ENCODE measurements at places on chromosomes 1 and 21.

GRCh38 chr1:222829868-222830267 is 15.0 kb downstream of the DISP1 start:
- DNase-seq = no peak

DNA sequence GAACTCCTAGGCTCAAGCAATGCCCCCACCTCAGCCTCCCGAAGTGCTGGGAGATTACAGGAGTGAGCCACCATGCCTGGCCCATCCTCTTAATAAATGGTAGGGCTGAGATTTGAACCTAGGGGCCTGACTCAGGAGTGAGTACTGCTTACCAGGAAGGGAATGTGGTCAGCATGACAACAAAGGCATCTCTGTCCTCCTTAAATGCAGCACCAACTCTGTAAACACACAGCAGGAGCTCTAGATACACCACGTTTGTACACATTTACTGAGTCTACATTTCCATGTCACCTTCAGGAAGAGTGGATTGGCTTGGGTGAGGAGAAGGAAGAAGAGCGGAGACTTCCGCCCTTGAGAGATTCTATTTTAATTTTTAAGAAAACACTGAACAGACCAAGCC is 38.5 kb downstream of the HIVEP3 start:
- DNase-seq = no peak

GRCh38 chr1:28313702-28314546 is 14.9 kb upstream of the MED18 start:
- no peak for DNase-seq

- DNase-seq = no peak
Observed at GRCh38 chr1:160657250-160657781, 10.5 kb upstream of the SLAMF1 start.

- peak; percentile 51 for DNase-seq
Observed at GRCh38 chr21:41045534-41046268, 122.3 kb upstream of the BACE2 start.

DNA sequence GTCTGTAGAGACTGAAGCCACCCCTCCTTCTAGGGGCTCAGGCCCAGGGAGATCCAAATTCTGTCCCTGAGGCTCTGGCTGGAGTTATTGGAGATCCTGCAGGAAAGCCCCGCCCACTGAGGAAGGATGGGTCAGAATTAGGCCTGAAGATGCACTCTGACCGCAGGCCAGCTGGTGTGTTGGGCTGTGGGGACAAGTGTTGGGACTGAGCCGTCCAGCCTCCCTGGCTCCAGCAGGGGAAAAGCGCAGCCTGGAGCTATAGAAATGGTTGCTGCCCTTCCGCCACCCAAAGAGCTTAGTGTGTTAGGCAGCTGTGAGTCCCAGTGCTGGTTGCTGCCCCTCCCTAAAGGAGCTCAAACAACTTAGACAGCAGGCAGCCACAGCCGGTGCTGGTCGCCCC is 33.0 kb upstream of the PRRX1 start:
- no peak for DNase-seq

- peak; percentile 4 for DNase-seq
Observed at GRCh38 chr1:92851729-92852128, 19.9 kb downstream of the RPL5 start.

GRCh38 chr1:202010180-202011015 is at the start of gene ELF3:
TSS of gene ELF3 (plus strand) at chr1:202010587. CDS start at chr1:202011137, 550 bp downstream.
- peak; percentile 95 for DNase-seq

GRCh38 chr21:33377221-33377920 is 25.8 kb upstream of the IFNGR2 start:
- no peak for DNase-seq

GRCh38 chr1:232340446-232340845 is 289.5 kb downstream of the SIPA1L2 start:
- DNase-seq = no peak

GRCh38 chr1:95984798-95985374 is 736.7 kb upstream of the PTBP2 start:
- no peak for DNase-seq

- no peak for DNase-seq
Observed at GRCh38 chr1:41356752-41357151, 4.5 kb upstream of the FOXO6 start.

GRCh38 chr1:197685785-197686184 is 89.5 kb downstream of the DENND1B start:
- DNase-seq = no peak

DNA sequence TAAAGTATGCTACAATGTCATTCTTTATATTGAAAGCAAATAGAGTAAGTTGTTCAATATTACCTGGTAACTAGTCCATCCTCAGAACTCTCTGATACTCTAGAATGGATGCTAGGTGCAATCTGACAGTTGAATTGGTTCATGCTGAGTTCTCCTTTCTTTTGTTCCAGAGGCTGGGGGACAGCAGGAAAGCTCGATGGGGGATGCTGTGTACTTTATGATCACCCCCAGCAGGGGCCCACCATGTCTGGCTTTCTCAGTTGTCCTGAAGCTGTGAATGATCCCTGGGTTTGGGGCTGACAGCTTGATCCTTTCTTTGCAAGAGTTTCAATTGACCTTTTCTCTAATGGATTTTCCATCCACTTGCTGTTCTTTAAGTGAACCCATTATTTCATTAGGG is 22.5 kb downstream of the FMN2 start:
- DNase-seq = no peak

DNA sequence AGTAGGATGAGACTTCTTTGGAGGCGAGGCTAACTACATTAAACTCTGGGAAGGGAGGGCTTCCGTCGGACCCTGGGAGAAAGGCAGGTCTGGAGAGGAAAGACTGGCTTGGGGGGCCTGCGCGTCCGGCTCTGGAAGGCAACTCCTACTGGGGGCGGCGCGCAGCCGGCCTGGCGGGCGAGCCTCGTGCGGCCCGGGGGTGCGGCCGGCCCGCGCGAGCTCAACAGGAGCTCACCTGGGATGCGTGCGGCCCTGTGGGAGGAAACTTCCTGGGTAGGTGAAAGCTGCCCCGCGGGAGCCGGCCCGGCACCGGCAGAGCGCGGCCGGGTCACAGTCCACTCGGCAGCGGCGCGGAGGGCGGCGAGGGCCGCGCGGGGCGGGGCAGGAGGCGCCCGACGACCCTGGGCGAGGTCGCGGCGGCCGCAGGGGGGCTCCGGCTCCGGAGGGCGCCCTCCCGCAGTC is 449 bp downstream of the EPS15 start:
- DNase-seq = peak; percentile 26

DNA sequence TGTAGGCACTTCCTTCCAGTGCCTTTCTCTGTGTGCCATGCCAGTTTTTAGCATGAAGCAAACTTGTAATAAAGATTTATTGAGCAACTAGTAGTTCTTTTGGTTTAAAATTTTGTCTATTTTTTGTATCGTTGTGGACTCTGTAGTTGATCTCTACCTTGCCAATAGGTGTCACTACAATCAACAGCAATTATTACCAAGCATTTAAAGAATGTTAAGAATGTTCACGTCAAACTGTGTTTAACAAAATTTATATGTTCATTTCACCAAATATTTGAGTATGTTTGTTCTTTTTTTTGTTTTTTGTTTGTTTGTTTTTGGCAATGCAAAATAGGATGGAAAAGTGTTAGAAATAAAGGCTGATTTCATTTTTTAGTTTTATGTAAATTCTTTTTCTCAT is 208.1 kb downstream of the PATJ start:
- no peak for DNase-seq

- DNase-seq = no peak
Observed at GRCh38 chr1:22733643-22734042, 23.0 kb downstream of the EPHB2 start.

DNA sequence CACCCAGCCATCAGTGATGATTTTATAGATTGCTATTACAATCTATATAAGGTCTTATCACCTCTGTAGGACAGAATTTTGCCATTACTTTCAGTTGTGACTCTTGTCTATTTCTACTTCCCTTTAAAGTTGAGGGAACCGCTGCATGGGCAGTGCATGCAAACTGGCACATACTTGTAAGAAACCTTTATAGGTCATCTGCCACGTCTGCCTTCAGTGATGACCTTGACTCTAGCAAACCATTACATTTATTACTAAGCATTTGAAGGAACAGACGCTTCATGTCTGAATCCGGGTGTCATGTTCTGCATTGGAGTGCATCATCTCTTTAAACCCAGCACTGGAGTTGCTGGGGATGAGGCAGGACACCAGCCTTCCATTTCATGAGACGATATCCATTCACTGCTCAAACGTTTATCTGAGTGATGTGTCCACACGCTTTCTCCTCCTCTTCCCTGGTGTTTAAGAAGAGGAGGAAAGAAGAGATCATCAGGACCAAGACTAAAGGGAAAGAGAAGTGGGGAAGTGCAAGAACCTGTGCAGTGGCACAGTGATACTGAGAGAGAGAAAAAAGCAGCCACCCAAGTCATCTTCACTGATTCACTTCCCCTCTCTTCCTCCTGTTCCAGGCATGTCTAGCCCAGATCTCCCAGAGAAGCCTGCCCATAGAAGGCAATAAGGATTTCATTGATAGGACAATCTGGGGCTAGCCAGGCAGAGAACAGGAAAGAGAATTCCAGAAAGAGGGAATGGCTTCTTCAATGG is 14.1 kb downstream of the CCSAP start:
- no peak for DNase-seq

DNA sequence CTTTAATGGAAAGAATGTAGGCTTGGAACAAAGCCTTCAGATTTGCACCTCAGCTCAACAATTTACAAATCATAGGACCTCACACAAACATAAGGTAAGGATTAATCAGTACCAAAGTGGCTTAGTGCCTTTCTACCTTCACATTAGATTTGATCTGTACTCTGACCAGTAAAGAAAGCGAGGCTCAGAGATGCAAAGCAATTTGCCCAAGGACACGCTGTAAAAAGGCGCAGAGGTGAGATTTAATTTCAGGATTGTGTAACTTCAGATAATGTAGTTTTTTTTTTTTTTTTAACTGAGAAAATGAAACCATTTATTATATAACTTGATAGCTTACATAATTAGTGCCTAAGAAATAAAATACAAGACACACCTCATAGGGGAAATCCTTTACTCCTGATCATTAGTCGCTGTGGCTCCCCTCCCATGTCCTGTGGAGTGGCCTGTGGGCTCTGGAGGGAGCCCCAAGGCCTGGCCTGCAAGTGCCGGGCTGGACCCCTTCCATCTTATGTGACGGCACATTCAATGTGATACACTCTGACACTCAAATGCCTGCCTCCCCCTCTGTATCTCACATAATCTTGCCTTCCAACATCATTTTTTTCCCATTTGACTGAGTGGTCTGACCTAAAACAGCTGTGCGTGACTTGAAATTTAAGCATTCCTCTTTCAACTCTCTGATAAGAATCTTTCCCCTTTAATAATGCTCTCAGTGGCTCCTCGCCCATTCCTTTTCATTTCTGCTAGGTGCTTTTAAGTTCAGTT is 426.5 kb upstream of the DAB1 start:
- no peak for DNase-seq

DNA sequence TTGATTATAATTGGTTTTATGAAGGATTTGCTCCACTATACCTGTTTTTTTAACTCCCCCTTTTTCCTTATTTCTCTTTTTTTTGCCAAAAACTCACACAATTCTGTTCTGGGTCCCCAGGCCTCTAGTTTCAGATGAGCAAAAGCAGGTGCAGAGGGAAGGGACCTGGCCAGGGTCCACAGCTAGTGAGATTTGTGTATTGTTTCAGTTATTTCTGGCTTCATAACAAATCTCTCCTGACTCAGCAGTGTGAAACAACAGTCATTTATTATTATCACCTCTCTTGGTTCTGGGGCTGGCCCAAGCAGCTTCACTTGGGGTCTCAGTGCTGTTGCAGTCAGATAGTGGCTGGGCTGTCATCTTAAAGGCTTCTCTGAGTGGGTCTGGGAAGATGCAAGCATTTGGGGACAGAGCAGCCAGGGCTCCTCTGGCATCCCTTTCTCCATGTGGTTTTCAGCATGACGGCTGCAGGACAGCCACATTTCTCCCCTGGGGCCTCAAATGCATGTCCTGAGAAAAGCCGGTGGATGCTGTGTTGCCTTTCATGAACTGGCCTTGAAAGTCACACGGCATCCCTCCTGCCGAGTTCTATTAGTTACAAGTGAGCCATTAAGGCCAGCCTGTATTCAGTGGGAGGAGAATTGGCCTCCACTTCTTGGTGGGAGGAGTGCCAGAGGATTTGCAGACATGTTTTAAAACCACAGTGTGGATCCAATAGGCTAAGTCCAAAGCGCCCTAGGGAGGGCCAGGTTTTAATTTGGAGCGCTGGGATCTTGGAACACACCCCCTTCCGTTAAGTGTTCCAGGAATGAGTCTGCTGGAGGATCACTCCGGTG is 137.1 kb downstream of the CAMTA1 start:
- DNase-seq = peak; percentile 46

GRCh38 chr1:216596281-216596862 is 126.9 kb downstream of the ESRRG start:
- no peak for DNase-seq

DNA sequence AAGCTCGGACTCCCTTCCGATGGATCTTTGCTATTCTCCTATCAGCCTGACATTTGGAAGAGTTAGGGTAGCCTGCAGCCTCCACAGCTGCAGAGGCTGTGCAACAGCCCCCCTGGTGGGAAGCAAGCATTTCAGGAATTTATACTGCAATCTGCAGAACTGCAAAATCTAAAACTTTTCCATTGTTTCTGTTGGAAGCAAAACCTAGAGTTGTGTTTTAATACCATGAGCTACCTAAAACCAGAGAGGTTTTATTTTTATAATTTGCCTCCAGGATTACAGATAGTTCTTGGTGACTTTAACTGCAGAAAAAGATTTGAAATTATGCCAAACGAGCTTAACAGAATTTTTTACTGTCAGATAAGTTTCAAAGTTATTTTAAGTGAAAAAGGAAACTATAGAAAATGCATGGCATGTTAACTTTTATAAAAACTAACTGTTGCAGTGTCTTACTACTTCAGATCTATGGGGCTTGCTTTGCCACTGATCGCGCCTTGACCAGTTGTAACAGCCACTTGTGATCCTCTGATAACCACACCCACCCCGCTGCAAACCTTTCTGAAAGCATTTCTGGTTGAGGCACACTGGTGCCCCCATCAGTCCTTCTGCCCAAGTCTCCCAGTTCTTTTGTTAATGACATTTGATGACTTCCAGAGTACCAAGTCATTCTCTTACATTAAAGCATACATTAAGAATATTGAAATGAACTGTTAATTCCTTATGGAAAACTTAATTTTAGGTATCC is 64.8 kb downstream of the PRDM2 start:
- DNase-seq = no peak

DNA sequence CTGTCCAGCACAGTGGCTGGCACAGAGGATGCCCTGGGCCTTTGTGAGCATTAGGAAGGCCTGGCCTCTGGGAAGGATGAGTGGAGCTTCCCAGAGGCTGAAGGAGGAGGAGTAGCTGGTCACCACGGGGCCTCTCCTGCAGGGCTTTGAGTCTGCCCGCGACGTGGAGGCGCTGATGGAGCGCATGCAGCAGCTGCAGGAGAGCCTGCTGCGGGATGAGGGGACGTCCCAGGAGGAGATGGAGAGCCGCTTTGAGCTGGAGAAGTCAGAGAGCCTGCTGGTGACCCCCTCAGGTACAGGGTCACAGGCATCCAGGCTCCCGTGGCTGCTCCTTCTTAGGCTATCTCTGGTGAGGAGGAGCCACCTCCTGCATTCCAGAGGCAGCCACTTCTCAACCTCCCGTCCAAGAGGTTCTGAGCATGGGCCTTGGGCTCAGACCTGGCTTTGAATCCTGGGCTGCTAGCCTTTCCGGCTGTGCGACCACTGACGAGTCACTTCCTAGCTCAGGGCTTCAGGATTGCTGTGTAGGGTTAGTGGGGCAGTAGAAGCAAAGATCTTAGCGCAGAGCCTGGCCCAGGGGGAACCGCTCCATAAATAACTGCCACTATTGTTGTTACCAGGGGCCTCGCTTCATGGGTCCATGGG is 14.0 kb downstream of the SESN2 start:
- no peak for DNase-seq

GRCh38 chr1:173562813-173563212 is 40.1 kb downstream of the SLC9C2 start:
- no peak for DNase-seq

GRCh38 chr1:27594564-27595510 is 9.1 kb downstream of the AHDC1 start:
- no peak for DNase-seq

- no peak for DNase-seq
Observed at GRCh38 chr1:212968368-212968863, 18.1 kb downstream of the VASH2 start.
